Stimulated activated CD4-positive, alpha-beta T cell treated with anti-CD3 and anti-CD28 coated beads, TNF-alpha, amount 100 ng/mL, for 24 hours (primary cell): ENCODE measurements at places on chromosomes 6 and 20.

DNA sequence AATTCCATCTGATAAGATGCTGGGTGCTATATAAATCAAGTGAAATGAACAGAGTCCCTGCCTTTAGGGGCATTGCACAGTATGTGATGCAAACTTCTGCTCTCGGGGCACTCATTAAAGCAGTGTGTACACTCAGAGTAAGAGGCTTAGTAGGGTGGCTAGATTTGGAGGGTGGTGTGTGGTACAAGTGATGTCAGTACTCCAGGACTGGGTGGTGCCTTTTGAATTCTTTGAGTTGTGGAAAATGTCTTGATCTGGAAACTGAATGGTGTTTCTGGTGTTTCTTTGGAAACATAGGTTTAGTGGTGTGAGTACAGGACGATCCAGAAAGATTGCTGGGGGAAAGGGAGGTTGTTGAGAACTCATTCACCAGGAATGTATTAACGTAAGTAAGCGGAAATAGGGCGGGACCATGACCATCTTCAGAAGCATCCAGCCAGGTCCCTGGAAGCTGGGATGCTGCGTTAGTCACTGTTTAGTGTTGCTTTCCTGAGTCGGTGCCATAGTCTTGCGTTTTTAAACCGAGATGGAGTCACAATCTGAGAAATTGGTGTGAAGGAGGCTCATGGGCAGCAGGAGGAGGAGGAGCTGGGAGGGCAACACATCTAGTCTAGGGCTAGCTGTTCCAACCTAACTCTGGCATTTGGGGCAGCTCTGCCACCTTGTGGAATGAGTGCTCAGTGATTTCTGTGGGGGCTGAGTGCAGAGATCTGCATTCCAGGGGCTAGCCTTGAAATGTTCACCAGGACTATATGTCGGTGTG, 70.3 kb downstream of the SCAND1 start:
- peak; percentile 15 for DNase-seq

DNA sequence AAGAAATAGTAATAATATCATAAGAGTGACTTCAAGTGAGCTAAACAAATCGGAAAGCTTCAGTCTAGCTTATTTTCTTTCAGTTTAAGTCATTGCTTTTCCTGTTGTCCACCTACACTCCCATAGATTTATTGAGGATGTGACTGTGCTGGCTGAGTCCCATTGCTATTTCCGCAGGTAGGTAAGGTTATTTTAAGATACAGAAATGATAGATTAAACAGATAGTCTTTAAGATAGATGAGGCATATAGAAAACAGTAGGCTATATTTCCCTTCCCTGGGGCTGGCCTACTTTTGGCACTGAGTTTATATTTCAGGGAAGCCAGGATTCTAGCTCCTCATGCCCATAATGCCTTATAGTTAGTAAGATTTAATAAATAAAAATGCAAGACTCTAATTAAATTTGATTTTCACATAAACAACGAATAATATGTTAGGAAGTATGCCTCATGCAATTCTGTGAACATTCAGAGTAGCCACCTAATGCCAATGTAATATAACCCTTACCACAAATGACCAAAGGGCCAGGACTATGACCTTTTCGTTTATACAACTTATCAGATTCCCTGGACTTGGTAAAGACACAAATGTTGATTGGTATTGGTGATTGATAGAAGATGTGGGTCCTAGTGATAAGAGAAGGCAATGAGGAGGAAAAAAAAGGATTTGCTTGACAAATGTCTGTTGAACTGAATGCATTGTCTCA, 1079.3 kb downstream of the EPHA7 start:
- DNase-seq, result no peak

DNA sequence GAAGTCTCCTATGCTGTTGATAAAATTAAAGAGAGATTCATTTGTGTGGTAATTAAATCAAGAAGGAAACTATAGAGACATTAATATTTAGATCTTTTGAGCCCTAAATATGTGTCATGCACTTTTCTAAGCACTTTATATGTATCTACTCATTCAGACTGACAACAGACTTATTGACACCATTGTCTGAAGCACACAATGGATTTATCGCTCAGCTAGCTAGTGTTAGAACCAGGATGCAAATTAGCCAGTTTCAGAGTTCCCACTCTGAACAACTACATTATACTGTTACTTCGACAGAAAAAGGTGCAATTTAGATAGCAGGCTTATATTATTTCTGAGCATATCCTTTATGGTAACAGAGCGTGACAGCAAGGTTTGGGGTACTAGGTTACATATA, 27.7 kb upstream of the KIAA0408 start:
- no peak for DNase-seq

DNA sequence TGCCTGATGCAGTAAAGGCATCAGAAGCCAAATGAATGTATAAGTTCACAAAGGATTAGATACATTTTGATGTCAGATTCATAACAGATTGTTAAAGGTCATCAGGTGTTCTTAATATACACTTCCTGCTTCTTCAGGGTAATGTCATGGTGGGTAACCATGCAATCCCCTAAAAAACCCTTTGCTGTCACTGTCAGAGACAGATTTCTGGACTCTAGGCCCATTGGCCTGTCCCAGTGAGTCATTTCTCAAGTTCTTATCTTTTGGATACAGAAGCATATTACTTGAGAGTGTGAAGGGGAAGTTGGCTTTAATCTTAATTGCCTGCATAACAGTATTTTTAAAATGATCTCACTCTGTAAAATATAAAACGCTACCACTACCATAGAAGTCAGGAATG, 895.6 kb upstream of the MAP3K7 start:
- DNase-seq, result no peak

DNA sequence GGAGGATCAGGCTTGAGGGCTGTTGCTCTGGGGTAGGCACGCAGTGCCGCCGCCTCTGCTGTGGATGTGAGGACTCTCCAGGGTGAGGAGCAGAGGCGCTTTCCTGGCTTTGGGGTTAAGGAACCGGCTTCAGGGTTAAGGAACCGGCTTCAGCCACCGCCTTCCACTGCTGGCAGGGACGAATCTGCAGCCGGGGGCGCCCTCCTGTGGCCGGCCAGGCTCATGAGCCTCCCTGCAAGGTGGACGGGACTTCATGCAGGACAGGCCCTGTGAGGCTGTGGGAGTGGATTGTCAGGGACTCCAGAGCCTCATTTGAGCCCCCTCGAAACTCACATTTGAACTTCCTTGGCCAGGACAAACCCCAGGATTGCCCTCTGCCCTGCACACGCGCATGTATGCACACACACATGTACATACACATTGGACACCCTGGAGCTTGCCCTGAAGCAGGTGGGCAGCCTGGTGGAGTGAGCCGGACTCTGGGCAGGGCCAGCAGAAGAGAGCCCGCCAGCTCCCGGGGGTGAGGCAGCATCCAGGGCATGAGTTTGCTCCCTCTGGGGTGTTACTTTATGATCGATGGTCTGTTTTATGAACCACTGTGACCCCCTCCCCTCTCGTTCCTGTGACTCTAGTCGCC, 146.9 kb downstream of the PHACTR3 start:
- DNase-seq, result no peak

DNA sequence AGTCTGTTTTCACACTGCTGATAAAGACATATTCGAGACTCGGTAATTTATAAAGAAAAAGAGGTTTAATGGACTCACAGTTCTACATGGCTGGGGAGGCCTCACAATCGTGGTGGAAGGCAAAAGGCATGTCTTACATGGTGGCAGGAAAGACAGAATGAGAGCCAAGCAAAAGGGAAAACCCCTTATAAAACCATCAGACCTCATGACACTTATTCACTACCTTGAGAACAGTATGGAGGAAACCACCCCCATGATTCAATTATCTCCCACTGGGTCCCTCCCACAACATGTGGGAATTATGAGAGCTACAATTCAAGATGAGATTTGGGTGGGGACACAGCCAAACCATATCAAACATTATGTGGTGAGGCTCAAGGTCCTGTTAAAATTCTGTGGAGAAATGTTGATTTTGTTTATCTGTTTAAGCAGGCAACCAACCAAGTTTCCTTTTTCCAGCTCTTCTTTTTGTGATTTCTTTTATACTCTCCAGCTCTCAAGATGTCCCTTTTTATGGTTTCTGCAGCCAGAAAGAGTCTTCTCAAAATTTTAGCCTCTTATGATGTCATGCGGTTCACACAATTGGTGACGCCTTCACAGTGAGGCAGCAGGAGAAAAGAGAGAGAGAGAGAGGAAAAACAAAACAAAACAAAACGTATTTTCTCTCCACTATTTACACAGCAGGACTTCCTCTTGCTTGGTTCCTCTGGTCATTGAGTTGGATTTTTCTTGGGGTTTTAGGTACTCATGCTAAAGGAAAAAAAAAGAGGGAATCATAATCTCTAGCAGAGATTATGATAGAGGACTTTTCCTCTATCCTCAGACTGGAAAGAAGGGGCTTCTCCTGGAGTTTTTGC, 18.0 kb downstream of the AIG1 start:
- no peak for DNase-seq

DNA sequence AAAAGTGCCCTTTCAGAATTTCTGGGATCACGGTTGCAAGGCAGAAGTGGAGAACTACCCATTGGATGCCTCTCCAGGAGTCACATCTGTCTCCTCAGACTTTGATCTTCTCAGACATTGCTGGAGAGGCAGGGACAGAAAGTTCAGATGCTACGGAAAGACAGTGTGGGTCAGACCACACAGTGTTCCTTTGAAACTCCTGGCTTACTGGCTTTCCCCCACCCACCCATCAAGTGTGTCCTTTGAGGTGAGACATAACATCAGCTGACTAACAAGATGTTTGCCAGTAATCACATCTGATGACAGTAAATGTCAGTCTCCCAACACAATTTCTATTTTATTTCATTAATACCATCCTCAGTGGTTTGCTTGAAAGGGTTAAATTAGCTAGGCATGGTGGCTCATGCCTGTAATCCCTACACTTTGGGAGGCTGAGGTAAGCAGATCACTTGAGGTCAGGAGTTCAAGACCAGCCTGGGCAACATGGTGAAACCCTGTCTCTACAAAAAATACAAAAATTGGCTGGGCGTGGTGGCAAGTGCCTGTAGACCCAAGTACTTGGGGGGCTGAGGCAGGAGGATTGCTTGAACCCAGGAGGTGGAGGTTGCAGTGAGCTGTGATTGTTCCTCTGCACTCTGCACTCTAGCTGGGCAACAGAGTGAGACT, 67.2 kb upstream of the SNX9 start:
- DNase-seq, result peak; percentile 63

- DNase-seq, result no peak
Observed at GRCh38 chr6:18362058-18362561, 25.0 kb upstream of the RNF144B start.

GRCh38 chr6:132456700-132457143, 55.4 kb upstream of the MOXD1 start:
- DNase-seq, result no peak

- no peak for DNase-seq
Observed at GRCh38 chr20:21698494-21699215, 6.8 kb upstream of the PAX1 start.

GRCh38 chr20:36728986-36729385, 16.9 kb downstream of the NDRG3 start:
- DNase-seq, result no peak

GRCh38 chr6:151592449-151593159, 98.8 kb downstream of the CCDC170 start:
- no peak for DNase-seq

DNA sequence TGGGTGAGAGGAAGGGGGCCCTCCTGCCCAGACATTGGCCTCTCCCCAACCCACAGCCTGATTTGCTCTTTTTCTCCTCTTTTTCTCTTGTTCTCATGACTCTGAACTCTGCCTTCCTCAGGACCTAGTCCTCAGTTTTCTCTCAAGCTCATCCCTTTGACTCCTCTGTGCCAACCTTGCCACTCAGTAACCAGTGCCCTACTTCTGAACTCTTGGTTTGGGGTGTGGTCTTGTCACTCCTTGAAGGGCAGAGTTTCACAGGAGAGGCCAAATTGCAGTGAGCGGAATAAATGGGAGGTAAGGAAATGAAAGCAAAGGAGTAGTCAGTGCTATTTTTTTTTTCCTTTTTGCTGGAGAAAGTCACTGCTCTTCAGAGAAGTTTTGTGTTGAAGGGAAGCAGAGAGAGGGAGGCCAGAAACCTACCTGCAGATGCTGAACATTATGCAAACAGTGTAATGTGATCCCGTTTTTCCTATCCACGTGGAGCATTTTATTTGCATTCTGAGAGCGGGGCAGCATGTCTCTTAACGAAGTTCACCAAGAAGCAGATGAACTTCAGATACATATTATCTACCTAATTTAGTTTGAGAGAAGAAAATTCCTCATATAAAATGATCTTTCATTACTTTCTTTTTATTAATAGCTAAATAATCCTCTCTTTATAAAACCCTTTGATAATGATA, 26.9 kb downstream of the CFAP61 start:
- DNase-seq, result no peak

DNA sequence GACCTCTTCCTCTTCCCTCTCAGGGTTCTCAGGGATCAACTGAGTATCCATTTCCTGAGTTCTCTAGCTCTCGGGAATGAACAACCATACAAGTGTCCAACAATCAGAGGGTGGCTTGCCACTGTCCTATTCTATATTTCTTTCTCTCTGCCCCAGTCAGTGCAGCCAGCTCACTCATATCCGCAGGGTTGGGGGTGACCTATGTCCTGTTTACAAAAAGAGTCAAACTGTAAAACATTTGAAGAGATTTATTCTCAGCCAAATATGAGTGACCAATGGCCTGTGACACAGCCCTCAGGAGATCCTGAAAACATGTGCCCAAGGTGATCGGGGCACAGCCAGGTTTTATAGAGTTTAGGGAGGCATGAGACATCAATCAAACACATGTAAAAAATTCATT, 10.8 kb upstream of the BTN3A2 start:
- no peak for DNase-seq

DNA sequence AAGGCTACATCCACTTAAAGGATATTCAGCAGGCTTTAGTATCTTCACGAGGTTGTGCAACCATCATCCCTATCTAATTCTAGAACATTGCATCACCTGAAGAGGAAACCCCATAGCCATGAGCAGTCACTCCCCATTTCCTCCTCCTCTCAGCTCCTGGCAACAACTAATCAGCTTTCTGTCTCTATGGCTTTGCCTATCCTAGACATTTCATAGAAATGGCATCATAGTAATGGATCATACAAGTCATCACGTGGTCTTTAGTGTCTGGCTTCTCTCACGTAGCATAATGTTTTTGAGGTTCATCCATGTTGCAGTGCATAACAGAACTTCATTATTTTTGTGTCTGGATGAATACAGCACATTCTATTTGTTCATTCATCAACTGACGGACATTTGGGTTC, 20.5 kb downstream of the SNAI1 start:
- no peak for DNase-seq

DNA sequence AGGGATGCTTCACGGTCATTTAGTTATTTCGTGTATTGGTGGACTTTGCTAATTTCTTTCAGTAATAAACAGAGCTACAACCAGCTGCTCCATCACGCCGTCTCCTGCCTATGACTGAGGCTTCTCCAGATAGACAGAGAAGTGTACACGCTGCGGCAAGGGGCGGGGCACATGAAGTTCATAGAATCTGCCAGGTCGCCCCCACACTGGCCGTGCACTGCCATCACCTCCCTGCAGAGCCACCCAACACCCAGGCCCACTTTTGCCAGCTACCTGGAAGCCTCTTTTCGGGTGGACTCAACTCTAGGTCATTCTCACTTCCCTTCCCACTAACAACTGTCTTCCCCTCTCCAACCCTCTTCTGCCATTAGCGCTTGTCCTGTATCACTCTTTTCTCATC, 88.4 kb downstream of the SULF2 start:
- no peak for DNase-seq
